ENCODE measurements at places on chromosomes 3 and 15. TPM values are rescaled to one million over a fixed set of nuclear protein-coding genes. Genes with fewer than 3 reads are reported as not detected.

The ISL2 gene
- total RNA-seq: 0.15 TPM

The LINGO1 gene
- not detected for total RNA-seq

The KBTBD8 gene
- total RNA-seq: 21.9 TPM

The KIF15 gene
- total RNA-seq: 21.7 TPM

The TARS3 gene
- 10.0 TPM for total RNA-seq

The SV2B gene
- not detected for total RNA-seq

The CCR2 gene
- 0.74 TPM for total RNA-seq

The PP2D1 gene
- total RNA-seq: not detected

- no peak for DNase-seq
Measured at GRCh38 chr15:61946778-61947177, 113.5 kb downstream of the VPS13C start.

DNA sequence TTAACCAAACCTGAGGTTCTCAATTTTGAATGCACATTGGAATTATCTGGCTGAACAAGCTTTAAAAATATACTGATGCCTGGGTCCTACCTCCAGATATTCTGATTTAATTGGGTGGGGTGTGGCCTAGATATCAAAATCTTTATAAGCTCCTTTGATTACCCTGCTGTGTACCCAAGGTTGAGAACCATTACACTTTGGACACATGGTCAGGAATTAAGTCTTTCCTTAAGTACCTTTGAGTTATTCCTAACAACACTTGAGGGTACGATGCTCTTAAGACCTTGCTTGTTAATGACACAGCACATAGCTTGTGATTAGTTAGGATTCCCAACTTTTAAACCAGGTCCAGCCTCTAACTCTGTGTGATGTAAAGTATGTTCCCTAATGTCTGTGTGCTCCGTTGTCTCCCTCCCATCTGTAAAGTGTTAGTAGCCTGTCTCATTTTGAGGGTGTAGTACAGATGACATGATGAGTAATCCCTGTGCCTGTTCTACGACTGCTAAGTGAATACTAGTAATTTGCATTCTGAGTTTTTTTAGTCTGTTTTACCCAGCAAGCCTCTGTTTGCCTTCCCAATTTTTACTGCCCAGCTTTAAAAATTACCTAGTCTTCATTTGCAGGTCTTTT is 154.9 kb downstream of the KLHL25 start:
- DNase-seq: no peak

- no peak for DNase-seq
Measured at GRCh38 chr3:112407214-112407887, 74.4 kb downstream of the CD200 start.

GRCh38 chr15:88779944-88780343 is 23.3 kb upstream of the ACAN start:
- no peak for DNase-seq

GRCh38 chr15:41241221-41241964 is 10.3 kb downstream of the CHP1 start:
- no peak for DNase-seq

DNA sequence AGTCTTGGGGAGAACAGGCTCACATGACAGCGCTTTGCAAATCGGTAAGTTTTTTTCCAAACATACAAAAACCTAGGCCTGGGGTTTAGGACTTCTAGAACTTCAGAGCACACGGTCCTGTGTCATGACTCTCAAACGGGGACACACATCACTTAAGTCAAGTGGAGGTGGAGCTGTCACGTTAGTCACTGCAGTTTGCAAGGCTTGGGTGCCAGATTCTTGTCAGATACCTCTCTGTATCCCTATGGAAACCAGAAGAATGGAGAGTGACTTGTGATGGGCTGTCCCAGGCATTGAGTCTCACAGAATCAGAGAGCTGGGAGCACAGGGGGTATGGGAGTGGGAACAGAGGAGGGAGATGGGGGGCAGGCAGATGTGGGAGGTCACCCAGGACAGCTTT is 64.8 kb downstream of the DUT start:
- DNase-seq: no peak

- no peak for DNase-seq
Measured at GRCh38 chr15:57345584-57345983, 30.7 kb upstream of the CGNL1 start.

DNA sequence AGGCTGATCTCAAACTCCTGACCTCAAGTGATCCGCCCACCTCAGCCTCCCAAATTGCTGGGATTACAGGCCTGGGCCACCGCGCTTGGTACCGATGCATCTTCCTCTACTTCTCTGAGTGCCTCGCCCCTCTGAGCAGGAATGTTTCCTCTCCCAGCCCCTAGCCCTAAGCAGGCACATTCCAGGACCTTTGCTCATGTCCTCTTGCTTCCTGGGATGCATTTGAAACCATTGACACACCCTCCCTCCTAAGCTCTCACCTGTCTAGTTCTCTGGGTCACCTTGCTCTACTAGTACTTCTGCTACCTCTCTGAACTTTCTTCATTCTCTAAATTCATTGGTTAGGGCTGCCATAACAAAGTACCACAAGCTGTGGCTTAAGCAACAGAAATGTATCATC is 17.9 kb upstream of the UACA start:
- DNase-seq: no peak

GRCh38 chr3:112233083-112233482 is 60.9 kb downstream of the SLC9C1 start:
- DNase-seq: no peak

DNA sequence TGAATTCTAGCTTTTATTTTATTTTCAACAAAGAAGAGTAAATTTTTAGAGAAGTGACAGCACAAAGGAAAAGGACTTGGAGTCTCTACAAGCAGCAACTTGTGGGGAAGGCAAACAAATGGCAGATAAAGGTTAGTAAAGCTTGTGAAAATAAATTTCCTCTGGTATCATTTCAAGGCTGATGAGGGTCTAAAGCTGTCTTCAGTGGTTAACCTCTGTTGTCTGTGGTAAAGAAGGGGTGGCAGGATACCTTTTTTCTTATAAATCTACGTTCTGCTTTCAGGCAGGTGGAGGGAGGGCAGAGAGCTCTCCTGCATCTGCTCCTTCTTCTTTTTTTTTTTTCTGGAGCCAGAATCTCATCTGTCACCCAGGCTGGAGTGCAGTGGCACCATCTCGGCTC is 50.5 kb downstream of the NMD3 start:
- DNase-seq: no peak

GRCh38 chr15:38508647-38509046 is 54.7 kb downstream of the FAM98B start:
- no peak for DNase-seq

- no peak for DNase-seq
Measured at GRCh38 chr3:188590557-188590956, 436.6 kb downstream of the LPP start.

DNA sequence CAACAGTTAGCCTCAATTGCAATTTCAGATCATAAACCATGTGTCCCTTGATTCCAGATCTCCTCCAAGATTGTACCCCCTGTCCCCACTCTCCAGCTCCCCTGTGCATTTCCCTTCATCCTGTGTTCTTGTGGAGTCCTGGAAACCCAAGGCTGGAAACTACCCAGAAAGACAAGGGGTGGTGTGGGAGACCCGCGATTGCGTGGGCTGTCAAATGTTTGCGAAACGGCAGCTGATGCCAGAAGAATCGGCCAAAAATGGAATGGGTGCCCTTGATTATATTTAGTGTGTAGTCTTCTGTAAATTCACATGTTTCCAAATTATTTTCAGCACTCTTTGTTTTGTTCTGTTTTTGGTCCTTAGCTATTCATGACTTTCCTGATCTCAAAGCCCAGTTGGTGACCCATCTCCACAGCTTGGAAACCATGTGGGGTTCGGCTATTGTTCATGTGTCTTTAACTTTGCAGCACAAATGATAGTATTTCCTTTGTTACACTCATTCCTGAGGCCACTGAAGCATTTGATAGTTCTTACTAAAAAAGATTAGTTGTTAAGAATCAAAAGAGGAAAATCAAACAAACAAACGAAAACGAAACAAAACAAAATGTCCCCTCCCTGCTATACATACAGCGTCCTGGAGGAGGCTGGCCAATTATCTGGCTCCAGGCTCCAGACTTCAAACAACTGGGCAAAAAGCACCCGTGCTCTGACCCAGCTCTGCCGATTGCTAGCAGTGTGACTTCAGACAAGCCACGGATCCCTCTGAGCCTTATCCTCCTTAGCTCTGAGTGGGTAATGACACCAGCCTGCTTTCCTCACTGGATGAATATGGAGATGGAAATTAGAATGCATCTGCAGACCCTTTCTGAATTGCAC is 120.9 kb downstream of the CACNA2D3 start:
- DNase-seq: no peak

DNA sequence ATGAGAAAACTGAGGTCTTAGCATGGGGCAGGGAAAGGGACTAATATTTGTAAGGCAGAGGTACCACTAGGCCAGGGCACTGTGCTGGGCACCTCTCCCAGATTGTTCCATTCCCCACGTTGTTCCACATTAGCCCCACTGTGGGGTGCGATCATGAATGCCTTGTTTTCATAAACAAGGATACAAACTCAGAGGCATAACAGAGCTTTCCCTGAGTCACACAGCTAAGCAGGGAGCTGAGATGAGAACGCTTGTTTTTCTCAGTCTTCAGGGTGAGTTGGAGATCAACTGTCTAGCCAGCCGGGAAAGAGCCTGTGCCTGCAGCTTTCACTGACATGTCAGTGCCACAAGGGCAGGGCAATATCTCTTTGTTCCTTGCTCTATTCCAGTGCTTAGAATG is 47.9 kb upstream of the ITGA11 start:
- no peak for DNase-seq

DNA sequence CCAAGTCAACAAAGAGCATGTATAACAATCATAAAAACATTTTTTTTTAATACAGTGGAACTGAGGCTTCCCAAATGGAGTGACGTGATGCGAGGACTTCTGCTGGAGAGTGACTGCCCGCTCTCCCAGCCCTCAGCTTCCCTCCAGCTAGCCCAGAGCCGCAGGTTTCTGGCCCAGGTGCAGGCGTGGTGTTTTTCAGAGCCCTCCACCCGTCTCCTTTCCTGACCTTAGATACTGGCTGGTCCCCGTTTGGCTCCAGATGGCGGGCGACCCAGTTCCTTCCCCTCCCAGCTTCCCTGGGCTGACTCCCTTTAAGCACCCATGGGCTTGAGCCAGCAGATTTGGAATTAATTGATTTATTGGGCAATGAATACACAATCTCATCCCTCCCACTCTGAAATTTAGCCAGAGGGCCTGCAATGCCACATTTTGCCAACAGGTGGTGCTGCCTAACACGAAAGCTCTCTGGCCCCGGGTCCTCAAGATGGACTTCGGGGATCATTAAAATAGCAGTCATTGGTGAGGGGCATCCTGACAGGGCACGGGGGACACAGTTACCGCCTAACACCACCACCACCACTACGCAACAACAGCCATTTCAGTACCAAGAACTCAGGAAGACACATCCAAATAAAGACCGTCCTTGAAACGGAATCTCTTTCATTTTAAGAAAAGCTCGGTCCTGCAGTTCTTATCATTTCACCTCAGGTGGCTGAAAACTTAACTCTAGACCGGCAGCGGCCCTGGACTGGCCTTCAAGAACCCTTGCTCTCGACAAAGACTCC is 47.5 kb upstream of the MUC4 start:
- peak; percentile 66 for DNase-seq

DNA sequence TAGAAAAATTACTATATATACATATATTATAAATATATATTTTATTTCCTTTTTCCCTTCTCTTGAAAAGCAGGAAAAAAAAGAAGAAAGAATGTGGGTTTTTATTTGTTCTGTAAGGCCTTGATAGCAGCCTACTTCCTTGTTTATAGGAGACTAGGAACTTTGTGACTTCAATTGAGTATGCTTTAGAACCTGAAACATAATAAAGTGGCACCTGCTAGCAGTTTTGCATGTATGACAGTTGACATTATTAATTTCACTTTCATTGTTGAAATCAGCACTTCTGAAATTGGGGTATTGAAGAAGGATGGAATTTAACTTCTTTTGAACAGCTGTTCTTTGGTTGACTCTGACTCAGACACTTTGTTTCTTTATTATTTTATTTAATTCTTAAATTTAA is 56.9 kb downstream of the GLCE start:
- DNase-seq: no peak

GRCh38 chr3:34464646-34465045 is 666.2 kb downstream of the PDCD6IP start:
- DNase-seq: no peak

DNA sequence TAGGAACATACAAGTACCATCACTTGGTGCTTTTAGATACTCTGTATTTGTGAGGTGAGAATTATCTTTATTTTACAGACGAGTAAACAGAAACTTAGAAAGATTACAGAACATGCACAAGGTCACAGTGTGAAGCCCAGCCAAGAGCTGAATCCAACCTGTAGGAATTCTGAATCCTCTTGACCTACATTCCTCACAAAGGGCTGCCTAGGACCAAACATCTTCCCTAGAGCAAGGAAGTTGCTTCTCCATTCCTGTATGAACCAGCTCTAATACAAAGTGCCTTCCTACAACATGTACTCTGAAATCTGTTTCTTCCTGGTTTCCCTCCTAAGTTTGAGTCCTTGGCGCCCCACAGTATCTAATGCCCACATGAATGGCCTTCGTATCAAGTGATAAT is 2.9 kb downstream of the HDGFL3 start:
- no peak for DNase-seq

- DNase-seq: peak; percentile 46
Measured at GRCh38 chr3:194671511-194671899, 486 bp downstream of the LSG1 start.

DNA sequence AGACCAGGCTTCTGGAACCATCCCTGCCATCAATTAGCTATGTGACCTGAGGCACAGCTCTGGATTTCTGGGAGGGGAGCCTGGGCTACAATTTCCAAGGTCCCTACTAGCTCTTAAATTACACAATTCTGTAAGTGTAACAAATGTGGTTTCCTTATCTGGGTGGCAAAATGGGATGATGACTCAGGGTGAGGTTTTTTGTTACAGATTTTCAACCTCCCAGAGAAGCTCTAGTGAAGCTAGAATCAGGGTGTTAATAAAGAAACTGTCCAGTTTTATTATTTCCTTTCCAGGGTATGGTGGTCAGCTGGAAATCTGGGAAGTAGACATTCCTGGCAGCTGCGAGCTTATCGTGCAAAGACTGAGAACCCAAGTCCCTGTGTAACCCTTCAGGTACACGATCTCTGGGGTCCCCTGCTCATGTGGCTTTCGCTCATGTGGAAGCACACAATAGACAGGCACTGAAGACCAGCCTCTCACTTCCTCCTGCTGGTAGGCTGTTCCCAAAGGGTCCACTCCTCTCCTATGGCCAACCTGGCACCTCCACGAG is 7.3 kb downstream of the RAB27A start:
- DNase-seq: peak; percentile 11

- DNase-seq: no peak
Measured at GRCh38 chr3:112776836-112777235, 69.8 kb downstream of the CD200R1L start.

DNA sequence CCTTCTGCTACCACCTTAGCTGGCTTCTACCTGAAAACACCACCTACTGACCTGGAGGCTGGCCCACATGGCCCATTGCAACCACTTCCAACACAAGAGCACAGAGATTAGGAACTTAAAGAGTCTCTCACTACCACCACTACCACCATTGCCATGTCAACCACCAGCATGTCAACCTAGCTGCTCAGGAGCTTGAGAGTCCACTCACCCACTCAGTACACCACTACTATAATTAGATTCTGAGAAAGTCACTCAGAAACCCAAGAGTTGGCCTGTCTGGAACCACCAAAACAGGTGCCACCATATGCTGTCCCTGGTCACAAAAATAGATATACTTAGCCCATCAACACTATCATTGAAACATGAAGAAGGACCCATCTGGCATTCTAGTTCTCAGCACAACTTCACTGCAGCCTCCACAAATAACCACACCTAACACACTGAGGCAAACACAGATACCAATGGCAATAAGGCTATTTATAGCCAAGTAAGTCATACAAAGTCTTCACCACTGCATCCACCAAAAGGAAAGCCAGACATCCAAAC is 806.7 kb upstream of the EPHA6 start:
- no peak for DNase-seq
